Esophagus muscularis mucosa (tissue), 4 donors: ENCODE measurements at places on chromosomes 3 and 15. TPM values are rescaled to one million over a fixed set of nuclear protein-coding genes. Genes with fewer than 3 reads are reported as not detected.

AEN gene
- 23.9 TPM for total RNA-seq

KCNMB3 gene
- 1.3 TPM for total RNA-seq

CFAP91 gene
- total RNA-seq = 4.6 TPM

NR2E3 gene
- not detected for total RNA-seq

ZMYND10 gene
- 0.57 TPM for total RNA-seq

PLSCR2 gene
- total RNA-seq = not detected
